ENCODE measurements at places on chromosomes 5 and 9.
A peak's percentile ranks its signal among the peaks of the same experiment; 100 is the strongest.

DNA sequence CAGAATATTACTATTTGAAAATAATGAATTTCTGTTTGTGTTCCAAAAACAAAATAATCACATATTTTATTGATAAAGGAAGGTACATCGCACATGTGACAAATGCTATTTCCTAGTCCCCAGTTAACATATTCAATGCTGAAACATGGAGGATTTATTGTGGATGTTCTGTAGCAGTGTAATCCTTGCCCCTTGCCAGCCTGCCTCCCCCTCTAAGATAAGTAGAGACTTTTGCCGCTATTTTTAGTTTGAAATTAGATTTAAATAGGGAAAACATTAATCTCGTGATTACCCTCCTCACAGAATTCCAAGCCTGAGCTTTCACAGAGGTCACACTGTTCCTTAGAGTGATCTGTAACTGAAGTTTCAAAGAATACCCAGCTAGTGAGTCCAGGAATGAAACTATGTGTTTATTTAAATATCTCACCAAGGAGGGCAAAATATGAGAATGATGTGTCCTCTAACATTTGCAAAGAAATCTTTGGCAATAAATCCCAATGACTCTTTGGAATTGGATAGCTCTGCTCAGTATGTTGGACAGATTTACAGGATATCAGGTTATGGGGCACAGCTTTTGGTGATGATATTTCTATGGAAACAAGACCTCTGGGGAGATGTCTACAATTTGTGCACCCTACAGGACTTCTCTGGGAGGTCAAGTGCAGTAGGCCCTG is 17.3 kb downstream of the CTXN3 start:
- no peak for DNase-seq

DNA sequence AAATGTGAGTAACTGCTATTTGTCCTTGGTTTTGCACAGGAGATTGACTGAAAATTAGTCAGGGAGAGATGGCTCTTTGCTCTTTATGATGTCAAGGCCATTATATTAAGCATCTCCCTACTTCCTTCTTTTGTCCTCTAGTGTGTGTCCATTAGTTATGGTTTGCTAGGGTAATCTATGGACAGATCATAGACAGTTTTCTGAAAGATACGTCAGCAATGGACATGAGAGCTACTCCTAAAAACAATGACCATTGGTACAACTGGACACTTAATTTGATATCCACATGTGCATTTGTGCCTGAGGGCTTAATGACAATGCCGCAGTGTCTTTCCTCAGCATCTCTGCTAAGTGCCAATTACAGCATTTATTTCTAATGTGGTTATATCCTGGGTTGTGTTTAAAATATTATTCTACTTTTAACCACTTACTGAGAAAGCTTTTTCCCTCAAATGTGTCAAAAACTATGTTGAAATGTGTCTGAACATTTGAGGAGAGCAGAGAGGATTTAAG is 218.2 kb upstream of the RFX3 start:
- DNase-seq, result no peak

GRCh38 chr9:22111954-22112247 is 102.8 kb upstream of the CDKN2B start:
- no peak for DNase-seq

DNA sequence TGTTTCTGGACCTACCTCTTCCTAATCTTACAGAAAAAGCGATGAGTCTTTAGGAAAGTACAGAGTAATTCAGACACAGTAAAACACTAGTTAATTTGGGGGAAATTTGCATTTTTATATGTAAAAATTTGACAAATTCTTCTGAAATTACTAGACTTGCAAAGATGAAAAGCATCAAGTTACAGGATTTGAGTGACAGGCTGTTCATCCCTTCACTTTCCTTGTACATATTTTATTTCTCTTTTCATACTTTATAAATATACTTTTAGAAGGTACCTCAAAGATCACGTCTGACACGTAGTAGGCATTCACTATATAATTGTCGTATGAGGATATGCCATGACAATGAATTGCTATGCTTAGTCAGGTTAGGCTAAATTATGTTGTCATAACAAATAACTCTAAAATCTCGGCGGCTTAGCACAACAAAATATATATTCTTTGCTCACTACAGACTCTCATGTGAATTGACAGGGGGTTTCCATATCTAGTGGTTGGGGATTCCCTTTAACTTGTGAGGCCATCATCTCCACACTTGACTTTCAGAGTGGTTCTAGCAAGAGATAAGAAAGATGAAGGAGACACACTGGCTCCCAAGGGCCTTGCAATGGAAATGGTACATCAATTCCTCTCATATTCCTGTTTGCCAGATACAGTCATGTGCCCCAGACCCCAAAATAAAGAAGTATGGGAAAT is 154.1 kb upstream of the TUT7 start:
- no peak for DNase-seq

GRCh38 chr5:9505225-9505624 is 40.6 kb downstream of the SEMA5A start:
- no peak for DNase-seq

DNA sequence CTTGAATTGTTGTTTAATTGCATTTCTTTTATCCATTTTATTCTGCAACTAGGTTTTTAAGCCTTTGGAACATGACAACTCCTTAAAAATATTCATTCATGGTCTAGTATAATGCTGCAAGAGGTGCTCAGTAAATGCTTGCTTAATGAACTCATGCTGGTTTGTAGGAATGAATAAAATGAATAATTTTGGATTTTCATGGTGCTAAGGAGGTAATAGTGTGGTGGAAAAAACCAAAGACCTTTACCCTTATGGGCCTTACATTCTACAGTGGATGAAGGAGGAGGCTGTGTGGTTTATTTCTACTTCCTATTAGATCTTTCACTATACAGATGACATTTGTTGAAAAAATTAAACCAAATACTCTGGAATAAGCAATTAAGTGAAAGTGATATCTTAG is 43.4 kb downstream of the LRRTM2 start:
- no peak for DNase-seq

DNA sequence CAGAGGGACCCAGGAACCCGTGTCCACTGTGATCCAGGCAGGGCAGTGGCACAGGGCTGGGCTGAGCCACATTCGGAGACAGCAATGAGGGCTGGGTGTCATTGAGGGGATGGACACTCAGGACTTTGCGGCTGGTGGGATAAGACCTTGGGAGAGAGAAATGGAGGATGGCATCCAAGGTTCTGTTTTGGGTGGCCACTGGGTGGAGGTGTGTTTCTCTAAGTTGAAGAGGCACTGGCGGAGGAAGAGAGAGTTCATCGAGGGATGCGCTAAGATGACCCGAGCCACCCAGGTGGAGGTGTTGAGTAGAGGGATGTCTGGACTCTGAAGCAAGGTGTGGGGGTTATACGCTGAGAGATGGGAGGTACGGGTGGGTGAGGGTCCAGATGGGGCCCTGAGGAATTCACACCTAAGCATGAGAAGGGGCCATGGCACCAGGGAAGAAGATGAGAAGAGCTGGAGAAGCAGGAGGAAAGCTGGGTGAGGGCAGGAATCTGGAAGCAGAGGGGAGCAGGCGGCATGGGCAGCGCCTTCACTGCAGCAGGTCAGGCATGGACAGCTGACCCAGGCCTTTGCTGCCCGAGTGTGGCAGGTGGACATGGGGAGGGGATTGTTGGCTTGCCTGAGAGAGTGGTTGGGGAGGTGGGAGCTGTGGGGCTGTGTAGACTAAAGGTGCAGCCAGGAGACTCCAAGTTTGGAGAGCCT is 2.5 kb upstream of the SLC25A48 start:
- DNase-seq, result no peak

DNA sequence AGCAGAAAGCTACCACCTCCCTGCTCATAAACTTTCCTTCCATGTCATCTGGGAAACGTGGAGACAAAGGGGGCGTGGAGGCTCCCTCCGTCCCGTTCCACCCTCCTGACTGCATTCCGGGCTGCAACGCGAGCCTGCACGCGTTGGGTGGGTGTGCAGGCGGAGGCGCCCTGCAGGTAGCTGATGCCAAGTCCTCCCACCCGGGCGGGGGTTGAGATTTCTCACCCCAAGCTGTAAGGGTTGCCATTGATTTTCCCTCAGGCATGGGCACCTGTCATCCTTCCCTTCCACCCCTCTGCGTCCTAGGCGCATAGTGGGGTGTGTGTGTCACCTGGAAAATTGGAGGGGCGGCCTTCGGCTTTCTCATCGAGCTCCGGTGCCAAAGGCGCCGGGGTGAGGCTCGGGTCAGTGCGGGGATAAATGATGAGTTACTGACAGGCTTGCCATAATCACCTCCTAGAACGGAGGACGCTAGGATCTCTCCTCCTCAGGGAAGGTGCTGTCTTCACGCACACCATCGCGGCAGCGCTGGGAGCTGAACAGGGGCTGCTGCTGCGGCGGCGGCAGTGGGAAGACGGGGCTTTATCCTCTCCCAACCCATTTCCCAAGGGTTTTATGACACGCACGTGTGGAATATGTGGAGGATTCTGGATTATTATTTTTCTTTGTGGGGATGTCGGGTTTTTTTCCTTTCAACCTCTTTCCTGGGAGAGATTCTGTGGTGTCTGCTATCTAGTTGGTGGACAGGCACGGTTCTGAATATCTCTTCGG is 973 bp downstream of the PLPPR1 start:
- no peak for DNase-seq

GRCh38 chr5:94010814-94011213 is 269.4 kb upstream of the POU5F2 start:
- DNase-seq, result no peak

- DNase-seq, result no peak
Measured at GRCh38 chr5:5220901-5221631, 80.9 kb downstream of the ADAMTS16 start.

- DNase-seq, result no peak
Measured at GRCh38 chr5:143741421-143741820, 70.5 kb upstream of the HMHB1 start.

DNA sequence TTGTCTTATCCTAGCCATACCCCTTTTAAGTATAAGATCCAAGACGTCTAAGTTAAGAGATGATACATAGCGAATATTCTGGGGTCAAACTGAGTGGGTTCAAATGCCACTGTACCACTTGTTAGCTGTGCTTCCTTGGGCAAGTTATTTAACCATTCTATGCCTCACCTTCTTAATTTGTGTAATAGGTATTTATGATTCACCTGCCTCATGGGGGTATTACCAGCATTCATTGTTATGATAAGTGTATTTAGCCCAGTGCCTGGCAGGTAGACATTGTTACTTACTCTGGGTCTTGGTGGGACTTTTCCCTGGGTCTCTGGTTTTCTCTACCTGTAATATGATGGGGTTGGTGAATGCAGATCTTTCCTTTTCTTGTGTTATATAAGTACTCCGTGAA is 3.8 kb downstream of the LARP1 start:
- no peak for DNase-seq

DNA sequence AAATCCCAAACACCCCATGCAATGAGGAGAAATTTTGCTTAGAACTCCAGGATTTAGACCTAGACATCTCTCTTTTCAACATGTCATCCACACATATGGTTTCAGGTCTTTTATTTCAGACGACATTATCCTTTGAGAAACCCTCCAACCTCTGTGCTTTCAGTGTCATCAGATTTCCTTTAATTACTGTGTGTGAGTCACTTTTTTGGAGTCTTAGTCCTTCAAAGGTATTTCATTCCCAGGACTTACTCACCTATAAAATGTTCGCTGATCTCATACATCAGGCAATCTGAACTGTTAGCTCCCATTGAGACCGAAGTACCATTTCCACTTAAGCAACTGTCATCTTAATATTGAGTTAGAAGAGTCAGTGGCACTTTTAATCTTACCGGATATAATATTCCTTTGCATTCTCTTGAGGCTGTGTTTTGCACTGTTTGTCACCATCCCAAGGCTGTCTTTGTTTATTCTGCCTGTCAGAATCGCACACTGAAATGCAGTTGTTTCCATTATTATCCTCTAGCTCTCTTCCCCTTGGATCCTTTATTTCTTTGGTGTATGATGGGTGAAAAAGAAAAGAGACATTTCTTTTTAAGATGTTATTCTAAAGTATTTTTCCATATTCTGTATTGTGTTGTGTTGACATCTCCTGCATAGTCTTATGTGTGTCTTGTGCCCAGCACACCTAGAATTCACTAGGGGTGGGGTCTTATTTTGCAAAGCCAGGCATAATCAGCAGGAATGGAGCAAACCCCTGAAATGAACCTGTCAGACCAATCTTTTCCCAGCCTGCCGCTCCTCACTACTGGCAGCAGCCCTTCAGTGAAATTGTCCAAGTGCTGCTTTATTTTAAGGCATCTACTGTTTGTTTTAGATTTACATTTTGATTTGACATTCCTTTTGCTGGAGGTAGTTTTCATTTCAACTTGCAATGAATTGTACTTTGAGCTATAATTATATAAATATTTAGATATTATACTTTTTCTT is 155.4 kb downstream of the PAM start:
- DNase-seq, result no peak

- DNase-seq, result no peak
Measured at GRCh38 chr5:159155960-159156359, 53.4 kb downstream of the RNF145 start.

GRCh38 chr5:158614951-158615350 is 484.8 kb downstream of the EBF1 start:
- no peak for DNase-seq

DNA sequence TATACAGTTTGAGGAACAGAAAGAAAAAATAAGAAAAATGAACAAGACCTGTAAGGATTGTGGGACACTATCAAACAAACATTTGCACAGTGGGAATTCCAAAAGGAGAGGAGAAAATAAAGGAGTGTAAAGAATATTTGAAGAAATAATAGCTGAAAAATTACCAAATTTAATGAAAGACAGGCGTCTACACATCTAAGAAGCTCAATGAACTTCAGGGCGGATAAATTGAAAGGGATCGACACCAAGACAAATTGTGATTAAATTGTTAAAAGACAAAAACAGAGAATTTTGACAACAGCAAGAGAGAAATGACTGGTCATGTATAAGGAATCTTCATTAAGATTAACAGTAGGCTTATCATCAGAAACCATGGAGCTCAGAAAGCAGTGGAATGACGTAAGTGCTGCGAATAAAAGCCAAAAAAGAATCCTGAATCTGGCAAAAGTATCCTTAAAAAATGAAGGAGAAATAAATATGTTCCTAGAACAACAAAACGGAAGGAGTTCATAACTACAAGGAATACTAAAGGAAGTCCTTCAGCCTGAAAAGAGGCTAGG is 3.5 kb upstream of the SLC38A9 start:
- DNase-seq, result no peak

GRCh38 chr9:81462801-81463200 is 226.5 kb downstream of the TLE1 start:
- DNase-seq, result no peak

- peak; percentile 91 for DNase-seq
Measured at GRCh38 chr5:139787568-139788293, 7.9 kb upstream of the PSD2 start.

GRCh38 chr9:77946296-77946695 is 85.3 kb downstream of the GNAQ start:
- no peak for DNase-seq

Measured in hippocampal formation (tissue), 2 donors.